ENCODE measurements at places on chromosomes 1 and 21.

DNA sequence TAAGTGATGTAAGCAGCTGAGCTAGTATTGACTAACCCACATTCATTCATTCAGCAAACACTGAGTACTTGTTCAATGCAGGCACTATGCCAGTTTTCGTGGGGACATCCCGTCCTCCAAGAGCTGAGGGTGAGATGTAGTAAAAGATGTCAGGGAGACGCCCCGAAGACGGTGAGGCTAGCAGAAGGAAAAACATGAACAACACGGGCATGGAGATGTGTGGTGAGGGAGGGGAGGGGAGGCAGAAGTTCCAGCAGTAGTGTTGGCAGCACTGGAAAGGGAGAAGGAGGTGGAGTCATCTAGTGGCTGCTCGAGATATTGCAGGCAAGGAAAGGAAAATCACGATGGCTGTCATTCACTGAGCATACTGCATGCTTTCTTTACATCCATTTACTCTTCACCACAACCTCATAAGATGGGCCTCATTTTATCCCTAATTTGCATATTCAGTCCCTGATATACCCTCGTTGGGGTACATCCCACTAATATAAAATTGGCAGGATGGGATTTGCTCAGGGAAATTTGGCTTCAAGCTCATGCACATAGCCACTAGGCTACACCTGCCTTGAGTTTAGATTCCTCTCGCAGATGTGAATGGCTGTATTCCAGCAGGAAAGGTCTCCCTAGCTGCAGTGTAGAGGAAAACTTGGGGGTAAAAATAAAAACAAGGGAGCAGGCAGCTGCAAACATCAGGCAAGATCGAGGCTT lies 14.5 kb downstream of the PDZK1IP1 start:
- DNase-seq: peak; percentile 56

GRCh38 chr1:247386217-247386616 lies 29.8 kb upstream of the NLRP3 start:
- DNase-seq: no peak

DNA sequence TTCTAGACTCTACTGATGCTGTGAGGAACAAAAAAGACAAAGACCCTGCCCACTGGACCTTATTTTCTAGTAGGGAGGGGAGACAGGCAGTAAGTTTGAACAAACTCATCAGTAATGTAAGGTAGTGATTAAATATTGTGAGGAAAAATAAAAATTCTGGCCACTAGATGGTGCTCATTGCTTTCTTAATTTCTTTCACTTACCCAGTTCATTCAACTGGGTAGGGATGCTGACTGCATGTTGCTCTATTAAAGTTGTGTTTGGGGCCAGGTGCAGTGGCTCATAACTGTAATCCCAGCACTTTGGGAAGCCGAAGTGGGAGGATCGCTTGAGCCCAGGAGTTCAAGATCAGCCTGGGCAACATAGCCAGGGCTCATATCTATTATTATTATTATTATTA lies 6.3 kb upstream of the KYAT3 start:
- DNase-seq: peak; percentile 70

GRCh38 chr1:17117451-17118265 lies 1.6 kb downstream of the PADI2 start:
- DNase-seq: no peak

GRCh38 chr1:73593364-73593763 lies 604.6 kb downstream of the LRRIQ3 start:
- DNase-seq: peak; percentile 67

GRCh38 chr1:226158457-226158856 lies 28.1 kb downstream of the ACBD3 start:
- no peak for DNase-seq

DNA sequence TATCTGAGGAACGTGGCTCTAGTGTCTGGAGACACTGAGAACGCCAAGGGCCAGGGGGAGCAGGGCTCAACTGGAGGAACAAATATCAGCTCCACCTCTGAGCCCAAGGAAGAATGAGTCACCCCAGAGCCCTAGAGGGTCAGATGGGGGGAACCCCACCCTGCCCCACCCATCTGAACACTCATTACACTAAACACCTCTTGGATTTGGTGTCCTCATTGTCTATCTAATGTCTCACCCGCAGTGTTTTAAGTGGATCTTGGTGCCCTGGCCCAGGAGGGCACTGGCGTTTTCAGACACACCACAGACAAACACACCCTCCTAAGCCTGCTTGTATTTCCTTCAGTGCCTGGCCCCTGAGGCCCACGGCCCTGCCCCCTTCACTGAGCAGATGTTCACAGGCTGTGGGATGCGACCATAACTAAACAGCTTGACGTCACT lies 2.2 kb upstream of the FALEC start:
- DNase-seq: no peak

DNA sequence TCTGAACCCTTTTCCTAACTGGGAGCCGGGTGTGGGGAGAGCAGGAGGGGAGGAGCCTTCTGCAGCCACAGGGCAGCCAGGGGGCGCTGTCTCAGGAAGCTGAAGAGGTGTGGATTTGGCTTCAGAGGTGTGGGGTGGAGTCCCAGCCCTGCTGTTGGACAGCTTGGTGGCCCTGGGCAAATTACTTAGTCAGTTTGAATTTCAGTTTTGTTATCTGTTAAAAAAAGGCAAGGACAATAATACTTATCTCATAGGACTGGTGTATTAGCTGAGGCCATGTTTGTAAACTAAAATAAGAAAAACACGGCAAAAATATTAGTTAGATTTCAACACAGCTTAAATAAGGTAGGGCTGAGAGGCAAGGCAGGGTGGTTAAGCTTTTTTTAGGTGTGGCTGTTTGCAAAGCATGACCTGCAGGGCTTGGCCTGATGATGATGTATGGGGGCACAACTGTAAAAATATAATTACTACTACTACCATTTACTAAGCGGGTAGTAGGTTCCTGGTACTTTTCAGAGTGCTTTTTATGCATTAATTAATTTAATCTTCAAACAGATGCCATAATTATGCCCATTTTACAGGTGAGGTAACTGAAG lies 111.8 kb downstream of the PLXNA2 start:
- peak; percentile 56 for DNase-seq

DNA sequence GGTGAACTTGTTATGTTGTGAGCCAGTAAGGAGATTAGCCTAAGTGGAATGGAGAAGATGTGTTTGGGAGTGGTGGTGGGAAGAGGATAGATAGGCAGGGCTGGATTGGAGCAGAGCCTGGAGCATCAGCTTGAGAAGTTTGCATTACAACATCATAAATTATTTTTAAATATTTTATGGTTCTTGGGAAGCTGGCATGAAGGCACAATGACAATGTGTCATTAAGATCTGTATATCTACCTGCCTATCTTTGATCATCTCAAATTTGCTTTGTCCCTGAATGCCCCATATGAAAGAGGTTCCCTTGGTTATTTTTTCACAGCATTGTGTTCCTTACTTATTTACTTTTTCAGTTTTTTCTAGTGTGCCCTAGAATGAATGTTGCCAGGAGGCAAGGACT lies 32.3 kb downstream of the HRNR start:
- DNase-seq: no peak

GRCh38 chr1:101698681-101699080 lies 298.0 kb downstream of the OLFM3 start:
- no peak for DNase-seq

DNA sequence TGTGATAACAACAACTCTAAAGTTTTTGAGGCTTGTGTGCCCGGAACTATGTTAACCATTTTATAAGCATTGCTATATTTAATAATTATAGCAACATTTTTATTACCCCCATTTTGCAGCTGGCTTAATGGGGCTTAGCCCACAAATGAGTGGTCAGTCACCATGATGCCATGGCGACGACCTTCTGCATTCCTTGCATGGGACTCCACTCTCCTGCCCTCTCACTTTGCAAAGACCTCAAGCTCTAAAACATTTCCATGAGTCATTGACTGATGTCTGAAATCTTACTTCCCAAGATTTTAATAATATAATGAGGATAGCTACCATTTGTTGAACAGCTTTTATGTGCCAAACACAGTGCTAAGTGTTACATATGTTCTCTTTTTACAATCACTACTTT lies 15.4 kb downstream of the NGF start:
- no peak for DNase-seq

GRCh38 chr1:96515925-96516324 lies 205.7 kb upstream of the PTBP2 start:
- no peak for DNase-seq

DNA sequence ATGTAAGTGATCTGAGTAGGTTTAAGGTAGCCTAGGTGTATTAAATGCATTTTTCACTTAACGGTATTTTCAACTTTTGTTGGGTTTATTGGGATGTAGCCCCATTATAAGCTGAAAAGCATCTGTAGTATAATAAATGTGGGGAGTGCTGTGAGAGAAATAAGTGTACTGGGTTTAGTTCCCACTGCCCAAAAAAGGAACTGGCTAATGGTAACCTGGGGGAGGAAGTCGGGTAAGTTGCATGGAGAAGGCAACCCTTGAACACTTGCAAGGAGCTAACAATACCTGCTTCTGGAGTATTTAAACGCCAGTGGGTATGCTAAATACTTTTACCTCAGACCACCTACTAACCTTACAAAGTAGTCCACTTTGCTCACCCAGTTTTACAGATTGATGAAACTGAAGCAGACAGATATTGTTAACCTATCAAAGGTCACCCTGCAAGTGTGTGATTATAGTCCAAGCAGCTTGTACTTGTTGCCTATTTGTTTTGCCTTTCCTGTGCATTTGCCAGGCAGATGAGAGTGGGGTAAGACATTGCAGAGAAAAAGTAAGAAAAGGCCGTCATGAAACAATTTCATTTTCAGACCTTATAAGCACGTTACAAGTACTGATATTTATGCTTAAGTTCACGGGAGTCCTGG lies 7.6 kb upstream of the SHISA4 start:
- no peak for DNase-seq

DNA sequence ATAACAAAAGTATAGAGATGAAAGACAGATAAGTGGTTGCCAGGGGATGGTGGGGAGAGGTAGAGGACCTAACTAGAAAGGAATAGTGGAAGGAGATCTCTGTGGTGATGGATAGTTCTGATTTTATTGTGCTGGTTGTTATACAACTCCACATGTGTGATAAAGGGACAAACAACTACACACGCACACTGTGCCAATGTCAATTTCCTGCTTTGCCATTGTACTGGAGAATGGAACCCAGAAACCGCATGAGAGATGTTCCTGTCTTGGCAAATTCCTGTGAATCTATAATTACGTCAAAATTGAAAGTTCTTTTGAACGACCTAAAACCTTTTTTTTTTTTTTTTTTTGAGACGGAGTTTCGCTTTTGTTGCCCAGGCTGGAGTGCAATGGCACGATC lies 11.0 kb downstream of the TNFRSF9 start:
- no peak for DNase-seq

GRCh38 chr1:206930210-206930798 lies 8.6 kb upstream of the FCMR start:
- no peak for DNase-seq

- DNase-seq: no peak
Measured at GRCh38 chr1:153976819-153977249, 640 bp downstream of the JTB start.

GRCh38 chr1:203120325-203121153 lies 7.0 kb upstream of the ADORA1 start:
- DNase-seq: no peak

GRCh38 chr1:170791941-170792340 lies 128.0 kb downstream of the PRRX1 start:
- DNase-seq: peak; percentile 64

- DNase-seq: peak; percentile 52
Measured at GRCh38 chr1:154352581-154353459, 27.5 kb downstream of the ATP8B2 start.

GRCh38 chr1:57072401-57073110 lies 106.7 kb upstream of the C8B start:
- no peak for DNase-seq

- no peak for DNase-seq
Measured at GRCh38 chr1:204660509-204660908, 25.0 kb downstream of the LRRN2 start.

DNA sequence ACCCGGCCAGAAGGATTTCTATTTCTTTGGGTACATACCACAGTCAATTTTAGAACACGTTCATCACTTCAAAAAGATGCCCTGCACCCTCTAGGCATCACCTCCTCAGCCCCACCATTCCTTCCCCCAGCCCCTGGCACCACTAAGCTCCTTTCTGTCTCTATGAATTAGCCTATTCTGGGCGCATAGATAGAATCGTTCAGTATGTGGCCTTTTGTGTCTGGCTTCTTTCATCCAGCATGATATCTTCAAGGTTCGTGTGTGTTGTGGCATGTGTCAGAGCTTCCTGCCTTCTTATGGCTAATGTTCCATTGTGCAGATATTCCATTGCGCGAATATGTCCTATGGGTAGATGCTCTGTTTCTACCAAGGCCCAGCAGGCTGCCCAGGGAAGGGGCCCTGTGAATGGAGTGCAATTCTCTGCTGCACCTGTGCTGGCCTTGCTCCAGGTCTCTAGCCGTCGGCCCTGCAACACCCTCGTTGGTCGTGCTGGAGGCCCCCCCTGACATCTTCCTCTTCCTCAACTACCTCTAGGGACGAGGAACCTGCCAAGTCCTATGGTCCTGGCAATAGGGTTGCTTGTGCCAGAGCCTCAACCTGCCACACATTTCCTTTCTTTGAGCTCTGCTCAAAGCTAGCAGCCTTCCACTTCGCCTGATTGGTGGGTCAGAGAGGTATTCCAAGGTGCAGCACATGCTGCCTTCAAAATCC lies 113.5 kb downstream of the RIPK4 start:
- DNase-seq: no peak

- no peak for DNase-seq
Measured at GRCh38 chr1:227894831-227895451, 52.8 kb downstream of the WNT9A start.

- peak; percentile 81 for DNase-seq
Measured at GRCh38 chr1:156920233-156921052, at the start of gene LRRC71. Gene LRRC71 (plus strand): TSS chr1:156920632. CDS start chr1:156920804, 172 bp downstream.

- peak; percentile 20 for DNase-seq
Measured at GRCh38 chr1:226609836-226610455, 61.4 kb downstream of the STUM start.
